Tongue (tissue), 3 donors: ENCODE measurements at places on chromosomes 12 and 14.
A peak's percentile ranks its signal among the peaks of the same experiment; 100 is the strongest.

GRCh38 chr12:28351414-28351813, 161.2 kb downstream of the CCDC91 start:
- DNase-seq: no peak

DNA sequence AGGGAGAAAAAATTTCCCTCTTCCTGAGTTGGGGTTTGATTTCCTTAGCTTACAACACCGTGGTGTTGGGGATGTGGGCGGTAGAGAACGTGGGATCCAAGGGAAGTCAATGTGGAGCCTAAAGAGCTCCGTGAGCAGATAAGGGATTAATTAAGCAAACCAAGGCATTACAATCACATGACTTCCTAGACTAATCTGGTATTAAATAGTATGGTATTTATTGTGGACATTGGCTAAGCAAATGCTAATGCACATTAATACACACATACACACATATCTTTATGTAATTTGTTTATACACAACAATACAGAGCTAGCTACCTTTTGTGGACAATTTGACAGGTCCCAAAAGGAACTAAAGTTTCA, 791 bp upstream of the RNF41 start:
- DNase-seq: no peak

GRCh38 chr12:104454997-104455396, 1.8 kb upstream of the CHST11 start:
- DNase-seq: no peak

DNA sequence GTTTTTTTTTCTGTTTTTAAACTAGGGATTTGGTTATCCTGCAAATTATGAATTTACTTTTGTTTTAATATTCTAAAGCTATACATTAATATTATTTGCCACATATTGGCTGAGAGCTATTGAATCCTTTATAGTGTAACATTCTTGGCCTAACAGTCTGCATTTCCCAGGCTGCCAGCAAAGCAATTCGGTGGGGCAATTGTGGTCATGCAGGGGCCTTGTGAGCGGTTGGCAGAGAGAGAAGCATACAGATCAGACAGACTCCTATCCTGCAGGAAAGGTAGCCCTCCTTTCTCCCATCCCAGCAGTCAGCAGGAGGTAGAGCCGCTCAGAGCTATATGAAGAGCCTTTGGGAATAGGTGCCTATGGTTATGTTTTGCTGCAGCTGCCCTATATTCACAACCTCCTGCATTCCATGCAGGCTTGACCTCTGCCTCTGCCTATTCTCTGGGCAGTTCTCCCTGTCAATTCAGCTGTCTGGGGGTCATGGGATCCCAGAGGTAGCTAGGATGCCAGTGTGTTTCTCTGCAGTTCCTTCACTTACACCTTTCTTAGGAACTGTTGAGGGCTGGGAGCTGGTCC, 144.7 kb downstream of the GPHN start:
- no peak for DNase-seq

DNA sequence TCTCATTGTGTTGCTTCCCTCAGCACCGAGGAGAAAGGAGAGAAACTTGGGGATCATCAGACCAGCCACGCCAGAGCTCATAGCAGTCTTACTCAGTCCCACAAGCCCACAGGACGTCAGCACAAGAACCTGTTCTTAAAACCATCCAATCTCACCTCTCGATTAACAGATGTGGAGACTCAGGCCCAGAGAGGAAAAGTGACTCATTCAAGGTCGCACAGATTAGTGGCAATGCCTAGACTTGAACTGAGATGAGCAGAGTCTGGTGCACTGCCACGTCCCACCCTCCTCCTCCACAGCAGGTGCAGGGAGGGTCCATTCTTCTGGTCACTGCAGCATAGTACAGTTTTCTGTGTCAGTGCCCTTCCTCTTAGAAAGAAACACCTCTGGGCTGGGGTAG, 154.9 kb upstream of the PZP start:
- DNase-seq: no peak

DNA sequence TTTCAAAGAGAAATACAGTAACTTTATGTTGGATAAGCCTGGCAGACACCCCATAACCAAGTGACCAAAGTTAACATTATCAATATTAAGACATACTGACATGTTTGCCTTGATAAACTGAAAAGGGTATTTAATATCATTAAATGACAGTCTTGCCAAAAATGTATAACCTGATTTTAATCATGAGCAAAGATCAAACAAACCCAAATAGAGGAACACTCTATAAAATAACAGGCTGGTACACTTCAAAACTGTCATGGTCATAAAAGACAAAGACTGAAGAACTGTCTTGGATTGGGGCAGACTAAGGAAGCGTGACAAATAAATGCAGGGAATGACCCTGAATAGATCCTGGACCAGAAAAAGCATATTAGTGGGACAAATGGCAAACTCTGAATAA, 64.0 kb downstream of the AKAP6 start:
- DNase-seq: no peak

DNA sequence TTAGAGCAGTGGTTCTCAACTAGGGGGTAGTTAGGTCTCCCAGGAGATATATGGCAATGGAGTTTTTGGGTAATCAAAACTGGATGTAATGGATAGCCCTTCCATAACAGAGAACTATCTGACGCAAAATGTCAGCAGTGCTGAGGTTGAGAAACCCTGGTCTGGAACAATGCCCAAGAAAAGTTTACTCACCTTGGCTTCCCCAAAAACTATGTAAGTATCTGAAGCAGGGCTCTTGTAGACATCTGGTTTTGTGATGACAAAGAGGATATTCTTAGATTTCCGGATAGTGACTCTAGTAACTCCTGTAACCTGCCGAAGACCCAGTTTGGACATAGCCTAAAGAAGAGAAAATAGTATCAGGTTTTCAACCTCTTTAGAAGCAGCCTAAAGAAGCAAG, 11.8 kb downstream of the NACA start:
- no peak for DNase-seq

GRCh38 chr12:11669348-11669747, 19.9 kb downstream of the ETV6 start:
- DNase-seq: no peak

- no peak for DNase-seq
Measured at GRCh38 chr14:23663127-23663526, 27.0 kb downstream of the DHRS2 start.

DNA sequence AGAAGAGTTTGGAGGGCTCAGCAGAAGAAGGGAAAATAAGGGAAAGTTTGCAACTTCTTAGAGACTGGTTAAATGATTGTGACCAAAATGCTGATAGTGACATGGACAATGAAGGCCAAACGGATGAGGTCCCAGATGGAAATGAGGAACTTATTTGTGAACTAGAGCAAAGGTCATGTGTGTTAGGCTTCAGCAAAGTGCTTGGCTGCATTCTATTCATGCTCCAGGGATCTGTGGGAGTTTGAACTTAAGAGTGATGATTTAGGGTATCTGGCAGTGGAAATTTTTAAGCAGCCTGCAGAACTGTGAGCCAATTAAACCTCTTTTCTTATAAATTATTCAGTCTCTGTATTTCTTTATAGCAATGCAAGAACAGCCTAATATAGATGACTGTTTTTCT, 88.9 kb upstream of the ARHGAP5 start:
- DNase-seq: no peak

DNA sequence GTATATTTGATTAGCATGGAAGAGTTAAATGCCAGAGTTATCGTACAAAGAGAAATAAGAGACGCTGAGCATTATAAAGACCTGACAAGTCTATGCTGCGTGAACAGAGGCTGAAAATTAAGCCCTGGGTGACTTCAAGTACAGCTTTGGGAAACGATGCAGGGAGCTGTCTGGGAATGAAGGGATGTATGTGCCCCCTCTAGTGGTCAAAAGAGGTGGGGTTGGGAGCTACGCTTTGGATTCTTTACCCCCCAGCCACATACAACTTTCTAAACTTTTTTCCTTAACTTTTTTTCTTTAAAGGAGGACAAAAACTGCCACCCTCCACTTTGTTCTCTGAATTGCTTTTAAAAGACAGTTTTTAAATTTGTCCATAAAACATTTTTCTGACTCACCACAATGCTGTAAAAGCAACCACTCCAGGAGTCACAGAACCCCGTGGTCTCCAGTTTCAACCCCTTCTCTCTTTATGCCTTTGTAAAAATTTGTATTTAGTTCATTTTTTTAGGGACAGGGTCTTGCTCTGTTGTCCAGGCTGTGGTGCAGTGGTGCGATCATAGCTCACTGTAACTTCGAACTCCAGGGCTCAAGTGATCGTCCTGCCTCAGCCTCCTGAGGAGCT, 59.4 kb downstream of the ZNF664 start:
- peak; percentile 86 for DNase-seq

GRCh38 chr12:80565271-80565670, 121.2 kb downstream of the PTPRQ start:
- DNase-seq: peak; percentile 92

DNA sequence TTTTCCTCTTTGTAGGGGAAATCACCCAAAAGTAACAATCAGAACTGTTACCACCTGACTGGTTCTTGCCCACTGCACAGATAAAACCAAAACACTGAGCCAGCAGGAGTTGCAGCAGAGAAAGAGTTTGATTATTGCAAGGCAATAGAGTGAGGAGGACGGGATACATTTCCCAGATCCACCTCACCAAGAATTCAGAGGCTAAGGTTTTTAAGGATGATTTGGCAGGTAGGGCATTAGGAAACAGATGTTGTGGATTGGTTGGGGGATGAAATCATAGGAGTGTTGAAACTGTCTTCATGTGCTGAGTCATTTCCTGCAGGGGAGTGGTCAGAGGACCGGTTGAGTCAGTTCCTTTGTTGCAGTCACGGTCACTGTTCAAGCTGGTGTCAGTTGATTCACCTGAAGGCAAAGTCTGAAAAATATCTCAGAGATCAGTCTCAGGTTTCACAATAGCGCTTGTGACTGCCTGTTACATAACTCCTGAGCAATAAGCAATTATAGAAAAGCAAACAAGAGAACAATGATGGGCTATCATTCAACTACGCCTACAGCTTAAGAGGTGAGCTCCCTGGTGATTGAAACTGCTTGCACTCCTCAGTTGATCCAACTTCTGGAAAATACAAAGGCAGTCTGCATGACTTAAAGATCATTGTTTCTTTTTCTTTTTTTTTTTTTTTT, 20.3 kb upstream of the AMN1 start:
- peak; percentile 72 for DNase-seq

DNA sequence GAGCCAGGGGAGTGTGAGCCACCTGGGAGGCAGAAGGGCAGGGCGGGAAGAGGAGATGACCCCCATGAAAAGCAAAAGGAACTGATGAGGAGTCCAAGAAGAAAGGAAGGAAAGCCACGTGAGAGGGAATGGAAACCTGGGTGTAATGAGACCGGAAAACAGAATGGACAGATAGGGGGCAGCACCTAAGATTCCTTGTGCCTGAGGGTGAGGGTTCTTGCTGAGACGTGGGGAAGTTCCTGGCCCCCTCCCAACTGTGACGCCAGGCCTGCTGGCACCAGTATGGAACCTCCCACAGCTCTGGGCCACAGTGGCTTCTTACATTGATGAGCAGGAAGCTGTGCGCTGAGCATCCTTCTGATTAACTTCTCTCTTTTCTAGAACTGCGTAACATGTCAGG, 30.8 kb downstream of the TTC7B start:
- DNase-seq: no peak

DNA sequence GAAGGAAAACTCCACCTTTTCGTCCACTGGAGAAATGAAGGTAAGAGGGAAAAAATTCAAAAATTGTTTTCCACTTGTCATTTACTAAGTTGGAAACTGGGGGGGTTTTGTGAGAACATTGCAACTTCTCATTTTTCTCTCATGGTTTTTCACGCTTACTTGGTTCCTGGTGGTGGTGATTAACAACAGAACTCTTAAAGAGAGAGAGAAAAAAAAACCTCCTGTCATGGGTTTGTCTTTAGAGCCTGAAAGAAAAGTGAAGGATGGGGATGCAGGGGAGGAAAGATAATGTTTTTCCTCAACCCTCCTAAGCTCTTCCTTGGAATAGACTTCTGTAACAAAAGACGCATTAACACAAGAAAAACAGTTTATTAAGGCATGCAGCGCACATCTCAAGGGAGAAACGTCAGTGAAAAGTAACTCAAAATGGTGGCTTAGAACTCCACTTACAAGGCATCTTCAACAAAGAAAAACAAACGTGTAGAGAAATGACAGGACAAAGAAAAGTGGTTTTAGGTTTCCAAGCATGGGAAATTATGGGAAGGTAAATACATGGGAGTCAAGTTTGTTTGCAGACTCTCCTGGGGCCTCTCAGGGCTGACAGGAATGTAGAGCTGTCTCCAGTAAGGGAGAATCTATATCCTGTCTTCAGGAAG, 81.9 kb upstream of the ATF7IP start:
- no peak for DNase-seq

GRCh38 chr12:111170543-111170942, 198.4 kb downstream of the PHETA1 start:
- no peak for DNase-seq
